ENCODE measurements at places on chromosomes 12 and 14. TPM values are rescaled to one million over a fixed set of nuclear protein-coding genes. Genes with fewer than 3 reads are reported as not detected.
A peak's percentile ranks its signal among the peaks of the same experiment; 100 is the strongest.

Gene TAS2R13
- 1.00 TPM for total RNA-seq

DNA sequence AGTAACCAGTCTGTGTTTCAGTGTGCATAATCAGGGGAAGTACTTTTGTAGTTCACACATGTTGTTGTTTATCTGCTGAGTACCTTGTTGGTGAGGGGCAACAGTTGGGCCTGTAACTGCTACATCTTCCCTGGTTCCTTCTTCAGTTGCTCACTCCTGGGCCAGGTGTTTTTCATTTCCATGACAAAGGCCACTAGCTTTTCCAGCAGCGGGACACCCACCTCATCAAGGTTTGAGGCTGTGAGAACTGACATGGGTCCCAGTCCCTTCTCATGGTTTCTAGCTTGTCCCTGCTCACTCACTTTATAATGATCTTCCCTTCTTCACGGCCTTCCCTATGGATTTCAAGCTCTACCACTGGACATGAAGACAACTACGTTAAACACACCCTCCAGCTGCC, 1.5 kb upstream of the NOXRED1 start:
- DNase-seq, result no peak

DNA sequence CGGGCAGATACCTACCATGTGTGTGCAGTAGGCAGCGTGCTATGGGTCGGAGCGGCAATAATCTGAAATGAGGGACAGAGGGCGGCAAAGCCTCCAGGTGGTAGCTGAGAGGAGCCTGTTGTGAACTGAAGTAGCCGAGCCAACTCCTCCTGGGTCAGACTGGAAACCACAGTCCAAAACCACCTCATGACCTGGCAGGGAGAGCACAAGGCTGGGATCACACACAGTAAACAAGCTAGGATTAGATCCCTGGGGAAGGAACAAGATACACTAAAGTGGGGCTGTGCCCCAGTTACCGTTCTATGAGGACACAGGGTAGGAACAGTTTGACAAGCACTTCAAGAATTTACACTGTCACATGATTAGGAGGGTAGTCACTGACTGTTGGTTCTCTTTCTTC, 49.0 kb downstream of the AREL1 start:
- no peak for DNase-seq

DNA sequence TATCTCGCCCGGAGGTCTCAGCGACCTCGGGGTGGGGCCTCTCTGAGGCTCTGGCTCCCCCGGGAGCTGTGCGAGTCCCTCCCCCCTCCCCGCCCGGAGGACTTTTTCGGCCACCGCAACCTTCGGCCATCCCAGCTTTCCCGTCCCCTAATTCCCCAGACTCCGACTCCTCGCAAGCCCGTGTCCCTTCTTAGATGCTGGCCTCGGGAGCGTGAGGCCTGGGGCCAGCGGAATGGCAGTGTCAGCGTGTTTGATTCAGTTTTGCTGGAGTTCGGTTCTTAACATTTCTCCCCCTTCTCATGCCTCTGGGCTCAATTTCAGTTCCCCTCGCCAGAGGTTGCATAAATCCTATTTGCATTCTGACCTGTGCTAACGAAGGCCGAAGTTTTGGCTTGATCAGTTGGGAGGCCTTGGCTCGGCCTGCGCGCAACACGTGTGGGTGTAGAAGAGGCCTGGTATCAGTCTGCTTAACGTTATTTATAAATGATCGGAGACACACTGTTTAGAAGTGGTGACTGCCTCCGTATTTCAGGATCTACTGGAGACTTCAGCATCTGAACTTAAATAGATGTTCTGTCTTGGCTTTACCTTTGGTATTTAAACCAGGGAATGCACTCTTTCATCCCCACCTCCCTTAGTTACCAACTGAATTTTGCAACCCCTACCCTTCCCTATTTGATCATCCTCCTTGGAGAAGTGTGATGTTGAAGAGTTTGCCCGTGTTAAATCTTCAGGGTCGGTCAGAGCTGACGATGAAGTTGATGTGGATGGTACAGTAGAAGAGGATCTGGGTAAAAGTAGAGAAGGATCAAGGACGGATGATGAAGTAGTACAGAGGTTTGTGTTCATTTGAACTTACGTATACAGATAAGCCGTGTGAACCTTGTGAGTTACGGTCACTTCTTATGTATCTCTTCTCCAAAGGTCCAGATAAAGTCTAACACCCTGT, 851 bp downstream of the HSP90B1 start:
- DNase-seq, result peak; percentile 37
